ENCODE measurements at places on chromosomes 5 and 9.

DNA sequence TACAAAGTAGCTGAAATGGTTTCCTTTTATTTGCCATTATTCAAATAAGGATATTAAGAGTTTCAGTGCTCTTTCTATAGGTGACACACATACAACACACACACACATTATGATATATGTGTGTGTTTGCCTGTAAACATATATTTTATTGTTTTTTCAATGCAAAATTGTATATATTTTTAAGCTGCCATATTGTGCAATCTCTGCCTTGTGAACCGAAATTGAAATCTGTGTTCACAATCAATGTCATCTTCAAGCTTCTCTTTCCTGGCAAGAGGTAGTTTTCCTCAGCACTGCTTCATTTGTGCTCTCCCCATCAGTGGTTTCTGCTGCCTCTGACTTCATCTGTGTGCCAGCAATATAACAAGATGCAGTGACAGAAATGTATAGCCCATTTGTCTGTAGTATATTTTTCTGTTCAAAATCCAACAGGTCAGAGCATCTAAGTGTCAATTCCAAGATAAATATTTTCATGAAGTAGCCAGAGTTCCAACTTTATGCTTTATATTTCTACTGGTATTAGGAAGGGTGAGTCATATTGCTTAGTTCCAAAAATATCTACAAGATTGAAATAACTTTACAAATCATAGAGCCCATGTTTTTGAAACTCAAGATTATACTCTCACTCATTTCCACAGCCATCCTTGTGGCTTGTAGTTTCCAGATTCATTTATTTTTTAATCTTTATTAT, 1704.8 kb upstream of the CDH9 start:
- DNase-seq = no peak

DNA sequence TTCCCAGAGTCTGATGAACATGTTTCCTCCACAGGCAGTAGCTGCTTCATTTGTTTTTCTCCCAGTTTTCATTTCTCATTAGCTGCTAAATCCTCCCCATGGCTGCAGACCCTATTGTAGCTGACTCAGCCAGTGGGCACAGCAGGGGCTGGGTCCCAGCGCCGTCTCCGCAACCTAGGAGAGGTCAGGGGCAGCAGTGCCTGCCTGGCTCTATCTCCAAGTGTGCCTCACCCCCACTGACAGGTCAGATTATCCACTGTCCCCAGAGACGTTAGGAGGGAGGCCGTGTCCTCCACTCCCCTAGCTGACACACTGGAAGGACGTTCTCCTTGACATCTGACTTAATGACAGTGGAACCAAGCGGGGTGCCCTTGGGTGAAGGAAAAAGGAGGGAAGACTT, 31.1 kb downstream of the KCNIP1 start:
- no peak for DNase-seq

DNA sequence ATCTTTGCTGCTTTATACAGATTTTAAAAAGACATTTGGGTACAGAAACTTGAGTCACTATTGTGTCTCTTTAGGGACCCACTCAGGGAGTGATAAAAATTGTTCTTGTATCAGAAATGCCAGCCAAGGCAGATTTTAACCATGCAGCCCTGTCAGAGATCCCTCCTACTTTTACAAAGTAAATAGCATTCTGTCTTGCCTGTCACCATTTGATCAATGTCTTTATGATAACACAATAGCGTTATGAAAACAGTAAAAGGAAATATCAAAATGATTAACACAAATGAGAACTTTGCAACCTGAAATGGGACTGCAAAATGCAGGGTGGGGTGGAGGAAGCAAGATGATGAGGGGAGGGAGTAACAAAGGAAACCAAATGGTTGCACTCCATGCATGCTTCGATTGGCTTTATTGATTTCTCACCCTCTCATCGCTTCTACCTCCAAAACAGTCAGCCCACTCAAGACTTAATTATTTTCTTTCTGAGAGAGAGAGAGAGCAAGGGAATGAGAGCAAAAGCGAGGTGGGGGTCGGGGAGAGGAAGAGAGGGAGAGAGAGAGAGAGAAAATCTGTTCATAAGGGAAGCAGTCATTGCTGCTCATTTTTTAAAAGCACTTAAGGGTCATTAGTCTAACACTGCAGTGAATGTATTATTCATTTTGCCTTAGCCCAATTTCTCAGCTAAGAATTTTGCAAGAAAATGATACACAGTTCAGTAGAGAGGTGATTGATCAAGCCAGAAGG, 576.5 kb downstream of the CSNK1G3 start:
- no peak for DNase-seq

DNA sequence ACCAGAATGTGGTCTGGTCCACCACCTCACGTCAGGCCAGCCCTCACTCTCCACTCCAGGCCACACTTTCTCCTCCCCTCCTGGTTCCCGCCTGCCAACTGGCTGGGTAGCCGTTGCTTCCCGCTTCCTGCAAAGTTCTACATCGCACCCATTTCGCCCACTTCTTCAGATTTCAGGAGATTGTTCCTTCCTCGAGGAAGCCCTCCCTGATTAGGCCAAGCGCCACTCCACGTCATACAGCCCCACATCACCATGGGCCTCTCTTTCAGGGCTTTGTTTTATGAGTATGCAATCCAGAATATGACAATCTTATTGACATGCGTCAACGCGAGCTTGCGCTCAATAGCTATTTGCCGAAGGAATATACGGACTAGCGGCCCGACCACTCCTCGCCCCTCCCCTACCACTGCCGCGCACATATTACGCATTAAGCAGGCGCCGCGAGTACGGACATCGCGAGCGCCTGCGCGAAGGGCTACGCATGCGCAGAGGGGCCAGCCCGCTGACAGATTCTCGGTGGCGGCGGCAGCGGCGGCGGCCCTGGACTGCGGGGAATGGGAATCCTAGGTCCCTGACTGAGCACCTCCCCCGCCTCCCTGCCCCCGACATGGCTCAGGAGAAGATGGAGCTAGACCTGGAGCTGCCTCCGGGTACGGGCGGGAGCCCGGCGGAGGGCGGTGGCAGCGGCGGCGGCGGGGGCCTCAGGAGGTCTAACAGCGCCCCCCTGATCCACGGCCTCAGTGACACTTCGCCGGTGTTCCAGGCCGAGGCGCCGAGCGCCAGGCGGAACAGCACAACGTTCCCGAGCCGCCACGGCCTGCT, 74.7 kb downstream of the PIP5K1B start:
- peak; percentile 94 for DNase-seq

DNA sequence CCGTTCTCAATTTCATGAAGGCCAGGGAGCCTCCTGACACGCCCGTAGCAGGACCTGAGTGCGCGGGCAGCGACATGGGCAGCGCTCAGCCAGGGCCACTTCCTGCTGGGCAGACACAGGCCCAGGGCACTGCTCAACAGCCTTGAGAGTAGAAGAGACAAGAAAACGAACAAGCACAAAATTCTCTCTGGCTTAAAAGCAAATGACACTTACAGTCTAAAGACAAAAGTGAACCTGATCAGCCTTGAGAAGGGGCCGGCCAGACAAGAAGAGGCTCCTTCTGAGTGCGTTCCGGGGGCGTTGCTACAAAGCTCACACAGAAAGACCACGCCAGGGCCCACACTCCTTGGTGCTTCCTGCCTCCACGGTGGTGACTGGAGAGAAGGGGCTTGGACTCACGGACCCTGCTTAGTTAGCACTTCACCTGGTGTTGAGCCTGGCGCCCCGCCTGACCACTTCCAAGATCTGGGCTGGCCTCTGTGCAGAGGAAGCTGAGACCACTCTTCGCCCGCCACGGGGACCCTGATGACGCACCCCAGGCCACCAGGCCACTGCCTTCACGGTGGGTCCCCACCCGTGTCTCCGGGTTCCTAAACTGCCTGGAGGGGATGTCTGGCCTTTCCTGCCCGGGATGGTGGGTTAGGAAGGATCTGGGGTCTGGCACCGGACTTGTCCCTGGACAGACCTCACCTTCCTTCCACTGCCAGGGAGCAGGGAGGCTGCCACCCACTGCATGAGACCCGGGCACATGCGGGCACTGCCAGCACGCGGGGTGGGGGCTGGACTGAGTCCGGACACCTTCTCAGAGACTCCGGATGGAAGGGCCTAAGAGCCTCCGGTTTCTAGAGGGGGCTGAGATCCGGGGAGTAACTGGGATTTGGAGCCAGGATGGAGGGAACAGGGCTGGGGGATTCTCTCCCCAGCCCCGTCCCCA, 1.3 kb downstream of the SLC12A7 start:
- no peak for DNase-seq

DNA sequence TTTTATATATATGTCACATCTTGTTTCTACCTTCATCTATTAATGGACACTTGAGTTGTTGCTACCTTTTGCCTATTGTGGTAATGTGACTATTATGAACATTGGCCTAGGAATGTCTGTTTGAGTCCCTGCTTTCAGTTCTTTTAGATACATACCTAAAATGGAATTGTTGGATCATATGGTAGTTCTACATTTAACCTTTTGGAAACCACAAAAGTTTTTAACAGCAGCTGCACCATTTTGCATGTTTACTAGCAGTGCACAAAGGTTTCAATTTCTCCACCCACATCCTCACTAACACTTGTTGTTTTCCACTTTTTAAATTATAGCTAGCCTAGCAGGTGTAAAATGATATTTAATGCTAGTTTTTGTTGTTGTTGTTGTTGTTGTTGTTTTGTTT, 88.4 kb downstream of the GALNT10 start:
- no peak for DNase-seq

GRCh38 chr9:128718047-128718446, 5.9 kb downstream of the ZDHHC12 start:
- no peak for DNase-seq

DNA sequence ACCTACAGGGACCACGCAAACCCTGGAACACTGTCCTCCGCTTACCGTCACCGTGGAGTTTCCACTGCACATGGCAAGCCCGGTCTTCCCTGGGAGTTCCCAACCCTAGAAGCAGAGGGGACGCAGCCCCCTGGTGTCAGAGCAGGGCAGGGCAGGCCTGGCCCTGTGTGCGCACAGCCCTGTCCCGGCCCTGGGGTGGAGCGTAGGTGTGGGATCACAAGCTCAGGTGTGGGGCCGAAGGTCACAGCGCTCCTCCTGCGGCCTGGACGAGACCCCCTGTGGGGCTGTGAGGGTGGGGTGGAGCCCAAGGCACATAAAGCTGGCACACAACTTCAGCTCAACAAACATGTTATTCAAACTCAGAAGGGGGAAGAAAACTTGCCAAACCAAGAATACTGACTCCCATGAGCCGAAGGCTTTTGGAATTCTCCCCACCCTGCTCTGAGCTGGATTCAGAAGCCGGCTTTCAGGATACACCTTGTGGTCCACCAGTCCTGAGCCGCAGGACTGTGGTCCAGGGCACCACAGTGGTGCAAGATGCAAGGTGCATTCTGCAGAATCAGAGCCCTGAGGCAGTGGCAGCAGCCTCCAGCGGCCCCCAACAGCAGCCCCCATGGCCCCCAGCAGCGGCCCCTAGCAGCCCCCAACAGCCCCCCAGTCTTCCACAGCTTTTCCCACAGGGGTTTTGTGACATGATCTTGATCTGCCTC, 11.8 kb upstream of the EXOC3 start:
- DNase-seq = peak; percentile 64

DNA sequence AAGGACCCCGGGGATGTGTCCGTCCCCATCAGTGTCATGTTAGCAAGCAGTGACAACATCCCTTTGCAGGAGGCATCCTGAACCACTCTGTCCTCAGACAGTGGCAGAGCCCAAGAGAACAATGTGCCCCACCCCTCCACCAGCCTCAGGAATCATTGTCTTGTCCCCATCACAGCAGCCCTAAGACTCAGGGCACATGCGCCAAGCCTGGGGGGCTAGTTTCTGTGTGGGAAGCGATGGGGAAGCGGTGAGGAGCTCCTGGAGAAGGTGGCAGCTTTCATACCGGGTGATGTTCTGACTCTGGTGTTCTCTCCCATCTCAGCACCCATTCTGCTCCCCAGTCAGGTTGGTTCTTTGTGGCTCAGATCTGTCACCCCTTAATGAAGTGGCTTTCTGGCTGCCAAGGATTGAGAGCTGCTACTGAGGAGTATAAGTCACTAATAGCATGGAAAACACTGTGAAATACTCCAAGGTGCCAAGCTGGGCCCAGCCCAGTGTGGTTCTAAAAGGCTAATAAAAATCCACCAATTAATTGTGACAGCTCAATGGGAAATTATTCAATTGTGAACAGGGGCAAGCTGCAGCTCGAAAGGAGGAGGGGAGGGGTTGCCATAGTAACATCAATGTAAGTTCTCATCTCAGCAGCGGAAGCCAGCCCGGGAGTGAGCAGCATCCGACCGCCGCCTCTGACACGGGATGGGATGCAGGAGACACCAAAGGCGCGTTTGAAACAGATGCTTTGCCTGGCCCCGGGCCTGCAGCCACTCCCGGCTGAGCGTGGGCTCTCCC, 4.7 kb downstream of the QRFP start:
- DNase-seq = no peak

- no peak for DNase-seq
Measured at GRCh38 chr5:148791334-148791667, 35.1 kb upstream of the ADRB2 start.

DNA sequence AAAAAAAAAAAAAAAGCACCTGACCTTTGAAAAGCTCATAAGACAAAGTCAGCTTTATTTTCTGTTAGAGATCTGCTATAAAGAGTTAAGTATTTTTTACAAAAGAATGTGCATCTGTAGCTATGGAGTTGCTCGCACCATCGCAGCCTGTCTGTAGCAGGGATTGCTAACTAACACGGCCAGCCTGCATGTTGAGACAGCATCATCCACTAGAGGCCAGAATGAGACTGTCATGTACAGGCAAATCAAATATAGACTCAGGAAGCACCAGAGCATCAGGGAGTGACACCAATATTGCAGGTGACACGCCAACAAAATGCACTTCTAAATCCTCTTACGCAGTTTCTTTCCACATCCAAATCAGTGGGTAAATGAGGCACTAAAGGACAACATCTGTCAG, 136.3 kb upstream of the RASEF start:
- no peak for DNase-seq

GRCh38 chr5:10725636-10726035, 35.4 kb downstream of the DAP start:
- no peak for DNase-seq

GRCh38 chr5:87389296-87390034, 23.3 kb downstream of the CCNH start:
- DNase-seq = no peak

DNA sequence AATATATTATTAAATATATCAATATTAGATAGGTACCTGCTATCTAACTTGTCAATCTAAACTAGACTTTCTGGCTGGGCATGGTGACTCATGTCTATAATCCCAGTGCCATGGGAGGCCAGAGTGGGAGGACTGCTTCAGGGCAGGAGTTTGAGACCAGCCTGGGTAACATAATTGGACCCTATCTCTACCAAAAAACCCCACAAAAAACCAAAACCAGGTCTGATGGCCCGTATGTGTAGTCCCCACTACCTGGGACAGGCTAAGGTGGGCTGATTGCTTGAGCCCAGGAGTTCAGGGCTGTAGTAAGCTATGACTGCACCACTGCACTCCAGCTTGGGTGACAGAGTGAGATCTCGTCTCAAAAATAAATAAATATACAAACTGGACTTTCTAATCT, 55.0 kb downstream of the PJA2 start:
- no peak for DNase-seq

DNA sequence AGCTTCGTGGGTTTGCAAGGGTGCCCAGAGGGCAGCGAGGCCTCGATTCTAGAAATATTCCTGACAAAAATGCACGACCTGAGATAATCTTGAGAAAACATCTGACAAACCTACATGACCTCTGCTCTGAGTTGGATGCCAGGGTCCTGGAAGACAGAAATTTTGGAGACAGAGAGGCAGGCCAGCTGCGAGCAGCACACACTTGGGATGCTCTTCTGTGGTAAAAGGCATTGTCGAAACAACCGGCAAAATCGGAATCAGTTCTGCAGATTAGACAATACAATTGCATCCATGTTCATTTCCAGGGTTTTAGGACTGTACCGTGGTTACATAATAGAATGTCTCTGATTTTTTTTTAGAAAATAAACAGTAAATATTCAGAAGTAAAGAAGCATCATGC, 74.2 kb downstream of the GADD45G start:
- DNase-seq = no peak
